ENCODE measurements at places on chromosomes 6 and 20. TPM values are rescaled to one million over a fixed set of nuclear protein-coding genes. Genes with fewer than 3 reads are reported as not detected.
A peak's percentile ranks its signal among the peaks of the same experiment; 100 is the strongest.

DNA sequence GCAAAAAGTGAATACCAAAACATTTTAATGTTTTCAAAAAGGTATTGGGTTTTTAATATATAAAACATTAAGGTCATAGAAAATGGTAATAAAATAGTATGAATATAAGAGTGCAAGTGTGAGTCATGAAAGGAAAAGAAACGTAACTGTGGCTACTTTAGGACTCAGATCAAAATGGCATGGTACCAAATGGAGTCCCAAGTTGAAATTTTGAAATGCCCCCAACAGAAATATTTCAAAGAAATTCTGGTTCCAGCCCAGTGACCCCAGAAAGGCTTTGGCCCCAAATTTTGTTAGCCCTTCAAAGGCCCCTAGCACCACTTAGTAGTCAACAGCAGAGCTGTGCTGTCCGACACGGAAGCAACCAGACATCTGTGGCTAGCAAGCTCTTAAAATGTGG is 6.0 kb downstream of the COL12A1 start:
- no peak for DNase-seq

The BTNL2 gene
- not detected for total RNA-seq

- no peak for DNase-seq
These were observed 321.2 kb upstream of the ADGRB3 start for GRCh38 chr6:68313911-68314310.

- no peak for DNase-seq
These were observed 236.8 kb upstream of the RREB1 start for GRCh38 chr6:6870921-6871320.

DNA sequence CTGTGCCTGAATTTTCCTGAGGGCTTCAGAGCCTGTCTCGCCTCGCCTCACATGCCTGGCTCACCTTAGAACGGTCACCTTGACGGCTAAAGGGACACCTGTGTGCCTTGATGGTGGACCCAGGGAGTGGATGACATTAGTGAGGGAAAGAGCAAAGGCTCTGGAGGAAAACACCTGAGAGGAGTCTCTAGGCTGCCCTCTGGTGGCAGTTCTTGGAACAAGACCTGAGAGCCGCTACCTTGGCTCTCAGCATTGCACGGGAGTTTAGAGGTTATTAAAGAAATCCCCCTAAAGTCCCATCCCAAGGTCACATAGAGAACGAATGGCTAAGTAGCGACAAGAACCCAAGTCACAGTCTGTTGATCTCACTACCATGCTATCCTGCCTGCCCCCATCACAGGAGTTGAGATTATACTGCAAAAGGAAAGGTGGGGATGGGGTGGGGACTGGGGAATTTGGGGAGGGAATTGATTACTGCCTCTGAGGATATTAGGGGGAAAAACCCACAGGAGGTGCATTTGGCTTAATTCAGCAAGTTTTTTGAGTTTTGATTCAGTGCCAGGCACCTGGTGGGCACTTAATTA is 7.9 kb upstream of the CDSN start:
- DNase-seq = peak; percentile 80

The GSTA4 gene
- 13.3 TPM for total RNA-seq

The LINC00237 gene
- not detected for total RNA-seq

The SAMD3 gene
- not detected for total RNA-seq

The MRPS26 gene
- total RNA-seq = 42.7 TPM

The DDO gene
- 21.9 TPM for total RNA-seq

DNA sequence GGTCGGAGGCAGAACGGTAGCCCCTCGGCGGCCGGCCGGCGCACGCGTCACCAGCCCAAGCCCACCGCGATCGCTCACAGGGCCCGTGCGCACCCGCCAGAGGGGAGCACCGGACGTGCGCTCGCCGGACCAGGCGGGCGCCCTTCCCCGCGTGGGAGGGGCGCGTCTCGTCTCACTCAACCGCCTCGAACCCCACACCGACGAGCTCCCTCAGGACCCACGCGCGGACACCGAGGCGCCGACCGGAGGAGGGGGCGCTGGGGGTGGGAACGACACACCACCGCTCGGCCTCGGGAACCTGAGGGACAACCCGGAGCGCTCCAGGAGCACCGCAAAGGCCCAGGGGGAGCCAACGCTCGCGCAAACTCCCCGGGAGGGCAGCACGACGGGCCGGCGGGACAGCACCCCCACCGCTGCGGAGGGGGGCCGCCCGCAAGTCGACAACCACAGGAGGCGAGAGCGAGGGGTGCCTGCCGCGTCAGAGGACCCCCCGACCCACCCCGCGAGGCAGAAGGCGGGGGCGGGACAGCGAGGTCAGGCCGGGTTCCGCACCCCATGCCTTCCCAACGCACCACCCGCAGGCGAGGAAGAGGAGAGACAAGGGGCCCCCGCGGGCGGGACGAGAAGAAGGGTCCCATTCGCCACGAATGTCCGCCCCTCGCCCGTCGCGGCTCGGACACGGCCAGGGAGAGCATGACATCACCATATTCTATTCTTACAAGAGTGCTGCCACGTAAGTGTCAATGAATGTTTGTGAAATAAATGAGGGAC is 512.7 kb upstream of the ZNF337 start:
- DNase-seq = no peak

The NOX3 gene
- not detected for total RNA-seq

The FERMT1 gene
- 30.2 TPM for total RNA-seq

DNA sequence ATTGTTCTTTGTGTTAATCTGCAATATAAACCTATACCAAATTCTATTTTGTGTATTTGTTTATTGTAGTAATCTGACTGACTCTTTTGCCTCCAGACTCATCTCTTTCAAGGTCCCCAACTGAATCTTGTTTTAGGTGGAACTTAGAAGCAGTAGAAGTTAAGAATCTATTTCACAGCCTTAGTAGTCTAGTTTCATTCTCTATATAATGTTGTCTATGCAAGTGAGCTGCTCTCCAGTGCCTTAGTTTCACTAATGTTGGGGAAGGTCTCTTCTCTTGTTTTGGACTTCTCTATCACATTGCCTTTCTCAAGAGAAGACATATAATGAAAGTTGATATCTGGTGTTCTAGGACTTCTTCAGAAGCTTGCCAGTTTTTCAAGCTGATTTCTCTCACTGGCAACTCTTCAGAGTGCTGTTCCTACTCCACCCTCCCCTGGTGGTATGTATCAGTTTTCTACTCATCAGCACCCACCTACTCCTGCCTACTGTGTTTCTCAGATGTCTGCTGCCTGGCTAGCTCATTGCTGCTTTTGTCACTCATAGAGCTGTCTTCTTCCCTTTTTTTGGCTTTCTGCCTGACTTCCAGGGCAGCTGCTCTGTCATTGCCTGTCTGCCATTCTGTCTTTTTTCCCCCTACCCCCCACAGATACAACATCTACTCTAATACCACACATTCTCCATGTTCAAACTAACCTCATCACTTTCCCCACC is 82.1 kb downstream of the PTPRA start:
- DNase-seq = no peak

GRCh38 chr6:106639812-106640211 is 10.4 kb downstream of the QRSL1 start:
- DNase-seq = no peak

DNA sequence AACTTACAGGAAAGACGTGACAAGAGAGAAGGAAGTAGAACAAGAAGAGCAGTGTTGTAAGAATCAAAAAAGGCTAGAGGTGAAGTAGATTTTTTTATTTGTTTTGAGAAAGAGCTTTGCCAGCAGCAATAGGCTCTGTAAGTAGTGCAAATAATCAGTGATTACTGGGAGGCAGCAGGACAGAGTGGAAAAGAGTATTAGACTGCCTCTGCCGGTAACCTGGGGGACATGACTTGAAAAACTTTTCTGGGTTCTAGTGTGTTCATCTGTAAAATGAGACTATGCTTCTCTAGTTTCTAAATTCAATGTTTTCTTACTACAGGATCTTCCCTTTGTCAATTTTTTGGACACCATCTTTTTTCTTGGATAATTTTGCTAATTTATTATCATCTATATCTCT is 5.8 kb upstream of the IRAK1BP1 start:
- no peak for DNase-seq

- no peak for DNase-seq
These were observed 469.0 kb upstream of the CDH4 start for GRCh38 chr20:60782959-60783625.

- DNase-seq = no peak
These were observed 22.8 kb downstream of the ADGRF4 start for GRCh38 chr6:47721189-47721588.

The RBM24 gene
- total RNA-seq = not detected

The GJE1 gene
- not detected for total RNA-seq

GRCh38 chr6:148518511-148519156 is 176.0 kb downstream of the SASH1 start:
- no peak for DNase-seq

The SPATS1 gene
- total RNA-seq = not detected

GRCh38 chr6:43972179-43972912 is 154.9 kb downstream of the MRPL14 start:
- no peak for DNase-seq
